ENCODE measurements at places on chromosomes 2 and 18.

GRCh38 chr2:105873721-105874120 is 129.0 kb downstream of the NCK2 start:
- peak; percentile 84 for DNase-seq

- no peak for DNase-seq
These were observed 77.5 kb upstream of the FZD5 start for GRCh38 chr2:207847098-207847806.

DNA sequence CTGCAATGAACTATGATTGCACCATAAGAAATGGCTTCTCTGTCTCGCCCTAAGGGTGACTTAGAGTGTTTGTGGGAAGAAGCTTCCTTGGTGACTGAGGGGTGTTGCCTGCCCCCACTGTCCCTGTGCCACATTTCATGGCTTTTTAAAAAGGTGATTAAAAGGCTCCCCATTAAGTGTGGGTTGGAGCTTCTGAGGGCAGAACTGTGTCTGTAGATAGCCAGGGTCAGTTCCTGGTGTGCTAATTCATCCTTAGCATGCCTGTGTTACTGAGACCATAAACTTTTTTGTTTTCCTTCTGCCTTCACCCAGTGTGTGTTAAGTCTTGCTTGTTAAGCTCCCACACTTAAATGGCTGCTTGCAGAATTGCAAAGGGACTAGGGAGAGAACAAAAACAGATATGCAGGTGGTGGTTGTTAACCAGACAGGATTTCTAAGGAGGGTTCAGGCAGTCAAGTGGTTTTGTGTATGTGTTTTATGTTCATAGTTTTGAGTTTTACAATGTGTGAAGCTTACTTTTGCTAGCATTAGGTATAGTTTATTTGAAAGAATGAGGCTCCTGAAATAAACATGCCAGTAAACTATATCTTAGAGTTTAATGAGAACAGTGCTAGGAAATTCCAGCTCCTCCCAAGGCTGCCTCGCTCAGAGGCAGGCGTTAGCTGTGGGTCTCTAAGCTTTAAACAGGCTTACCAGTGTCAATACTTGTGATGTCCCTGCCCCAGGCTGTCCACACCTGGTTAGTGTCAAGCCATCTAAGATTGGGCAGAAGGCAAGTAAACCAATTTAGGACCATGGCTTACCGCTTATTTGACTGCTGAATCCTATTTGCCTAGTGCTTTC is 14.5 kb downstream of the CERS6 start:
- DNase-seq: no peak

- DNase-seq: no peak
These were observed 734 bp downstream of the SLC25A12 start for GRCh38 chr2:171893196-171893823.

DNA sequence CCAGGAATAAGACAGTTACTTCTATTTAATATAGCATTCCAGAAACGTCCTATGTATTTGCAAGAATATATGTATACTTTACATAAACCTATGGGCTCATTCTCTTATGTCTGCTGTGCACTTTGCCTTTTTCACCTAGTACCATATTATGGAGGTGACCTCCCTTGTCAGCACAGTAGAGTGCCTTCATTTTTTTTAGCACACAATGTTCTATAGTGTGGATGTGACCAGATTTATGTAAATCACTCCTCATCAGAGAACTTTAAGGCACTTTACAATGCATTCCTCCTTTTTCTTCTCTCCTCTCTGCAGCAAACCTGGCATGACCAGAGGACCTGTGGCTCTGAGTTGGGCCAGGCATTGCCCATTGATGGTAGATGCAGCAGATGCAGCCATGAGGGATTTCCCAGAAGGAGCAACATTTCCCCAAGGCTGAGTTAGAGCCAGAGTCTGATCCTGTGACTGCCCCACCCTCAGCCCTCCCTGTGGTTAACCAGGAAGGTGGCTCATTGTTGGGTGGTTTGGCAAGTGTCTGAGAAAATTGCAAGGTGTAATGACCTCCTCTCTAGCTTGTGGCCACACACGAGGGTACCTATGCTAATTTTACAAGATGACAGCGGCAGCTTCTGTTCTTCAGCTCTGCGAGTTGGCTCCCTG is 76.5 kb upstream of the DLX2 start:
- DNase-seq: no peak

GRCh38 chr2:19256121-19256601 is 102.3 kb downstream of the OSR1 start:
- DNase-seq: peak; percentile 83

DNA sequence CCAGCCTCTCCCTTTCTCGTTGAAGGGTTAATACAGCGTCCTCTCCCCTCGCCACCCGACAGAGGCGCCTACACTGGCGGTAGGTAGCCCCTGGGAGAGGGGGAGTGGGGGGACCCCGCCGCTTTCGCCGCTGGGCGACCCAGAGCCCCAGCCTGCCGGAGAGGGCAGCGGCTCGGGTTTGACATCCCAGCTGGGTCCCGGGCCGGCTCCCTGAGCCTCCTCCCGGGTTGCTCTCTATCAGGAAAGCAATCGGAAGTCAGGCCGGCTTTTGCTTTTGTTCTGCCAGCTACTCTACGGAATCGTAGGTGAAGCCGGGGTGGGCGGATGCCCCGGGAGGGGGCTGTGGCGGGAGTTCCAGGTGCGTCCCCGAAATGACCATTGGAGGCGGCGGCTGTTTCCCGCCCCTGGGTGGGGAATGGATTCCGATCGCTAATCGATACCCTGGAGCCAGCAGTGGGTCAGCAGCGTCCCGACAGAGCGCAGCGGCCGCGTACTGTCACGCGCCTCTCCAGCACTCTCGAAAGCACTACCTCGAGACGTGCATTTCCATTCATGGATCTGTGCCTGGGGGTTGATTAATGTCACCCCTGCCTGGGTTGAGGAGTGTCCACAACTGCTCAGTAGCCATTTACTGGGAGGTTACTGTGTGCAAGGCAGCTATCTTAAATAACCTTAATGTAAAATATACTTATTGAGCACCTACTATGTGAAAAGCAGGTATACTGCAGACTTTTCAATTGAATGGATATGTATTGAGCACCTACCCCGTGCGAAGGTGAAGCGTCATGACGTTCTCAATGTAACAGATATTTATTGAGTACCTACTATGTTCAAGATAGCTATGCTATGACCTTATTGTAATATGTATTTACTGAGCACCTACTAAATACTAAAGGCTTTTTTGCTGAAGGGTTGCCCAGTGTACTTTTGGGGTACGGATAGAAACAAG is 1.1 kb downstream of the MAPK4 start:
- no peak for DNase-seq

GRCh38 chr2:178679891-178680290 is 127.3 kb downstream of the TTN start:
- DNase-seq: no peak

All from fibroblast of skin of back (primary cell).